ENCODE measurements at places on chromosomes 7 and 10.
A peak's percentile ranks its signal among the peaks of the same experiment; 100 is the strongest.

GRCh38 chr7:102193806-102194205, 92.9 kb upstream of the SH2B2 start:
- no peak for DNase-seq

- DNase-seq = no peak
Measured at GRCh38 chr7:13848681-13849131, 140.8 kb downstream of the ETV1 start.

DNA sequence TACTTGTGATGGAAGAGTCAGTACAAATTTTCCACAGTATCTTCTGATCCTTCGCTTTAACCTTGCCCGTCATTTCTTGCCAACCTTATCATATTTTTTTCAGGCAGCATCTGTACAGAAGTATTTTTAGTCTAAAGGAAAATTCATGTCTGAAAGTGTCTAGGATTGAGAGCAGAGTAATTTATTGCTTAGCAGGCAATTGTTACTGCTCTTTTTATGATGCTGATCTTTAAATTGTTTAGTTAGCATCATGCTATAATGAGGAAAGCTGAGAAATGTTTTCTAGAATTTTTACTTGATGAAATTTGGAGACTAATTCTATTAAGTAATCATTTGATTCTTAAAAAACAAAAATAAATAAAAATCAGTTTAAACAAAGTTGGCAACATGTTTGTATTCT, 20.6 kb downstream of the KAT6B start:
- DNase-seq = no peak

DNA sequence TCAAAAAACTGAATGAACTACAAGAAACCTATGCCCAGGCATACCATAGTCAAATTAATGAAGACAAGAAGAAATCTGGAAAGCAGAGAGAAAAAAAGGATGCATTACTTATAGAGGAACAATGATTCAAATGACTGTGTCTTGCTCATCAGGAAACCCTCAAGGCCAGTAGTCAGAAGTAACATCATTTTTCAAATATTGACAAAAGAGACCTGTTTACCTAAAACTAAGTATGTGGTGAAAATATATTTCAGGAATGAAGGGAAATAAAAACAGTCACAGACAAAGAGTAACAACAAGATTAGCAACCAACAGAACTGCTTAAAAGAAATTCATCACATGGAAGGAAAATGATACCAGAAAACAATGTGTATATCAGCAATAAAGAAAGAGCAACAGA, 128.4 kb downstream of the ALOX5 start:
- no peak for DNase-seq

DNA sequence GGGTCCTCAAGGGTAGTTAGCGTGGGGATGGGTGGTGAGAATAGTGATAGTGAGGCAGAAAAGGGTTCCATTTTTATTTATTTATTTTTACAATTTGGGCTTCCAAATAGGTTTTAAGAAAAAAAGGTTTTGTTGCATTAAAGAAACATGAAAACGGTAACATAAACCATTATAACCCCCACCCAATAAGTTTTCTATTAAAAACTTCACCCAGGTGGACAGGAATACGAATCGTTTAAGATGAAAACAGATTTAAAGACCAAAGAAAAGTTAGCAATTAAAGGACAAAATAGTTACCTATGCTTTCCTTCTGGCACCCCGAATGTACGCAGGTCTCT, 78.7 kb downstream of the ZFAND4 start:
- DNase-seq = no peak

GRCh38 chr10:61780732-61781131, 118.0 kb downstream of the CABCOCO1 start:
- no peak for DNase-seq

DNA sequence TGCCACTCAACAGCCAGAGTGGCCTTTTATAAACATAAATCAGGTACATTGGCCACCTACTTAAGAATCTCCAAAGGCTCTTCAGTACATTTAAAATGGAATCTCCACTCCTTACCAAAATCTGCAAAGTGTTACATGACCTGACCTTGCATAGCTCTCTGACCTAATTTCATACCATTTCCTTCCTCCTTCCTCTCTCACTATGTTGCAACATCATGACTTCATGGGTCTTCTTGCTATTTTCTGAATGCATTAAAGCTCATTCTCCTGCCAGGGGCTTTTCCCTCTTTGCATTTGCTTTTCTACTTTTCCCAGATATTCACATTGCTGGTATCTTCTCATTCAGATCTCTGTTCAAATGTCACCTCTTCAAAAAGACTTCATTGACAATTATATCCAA, 22.1 kb upstream of the PPP1R17 start:
- DNase-seq = no peak

DNA sequence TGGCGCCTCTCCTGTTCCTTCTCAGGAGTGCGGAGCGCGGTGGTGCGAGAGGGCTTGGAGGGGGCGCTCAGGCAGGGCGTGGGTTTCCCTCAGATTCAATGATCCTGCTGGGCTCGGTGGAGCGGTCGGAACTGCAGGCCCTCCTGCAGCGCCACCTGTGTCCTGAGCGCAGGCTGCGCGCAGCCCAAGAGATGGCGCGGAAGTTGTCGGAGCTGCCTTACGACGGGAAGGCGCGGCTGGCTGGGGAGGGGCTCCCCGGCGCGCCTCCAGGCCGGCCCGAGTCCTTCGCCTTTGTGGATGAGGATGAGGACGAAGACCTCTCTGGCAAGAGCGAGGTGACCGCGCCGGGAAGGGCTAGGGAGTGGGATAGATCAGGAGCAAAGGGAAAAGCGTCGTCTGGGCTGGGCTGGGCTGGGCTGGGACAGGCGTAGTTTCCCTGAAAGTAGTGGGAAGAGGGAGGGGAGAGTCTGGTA, 17.0 kb downstream of the FAM131B start:
- DNase-seq = peak; percentile 37

GRCh38 chr10:101038484-101038883, 7.5 kb downstream of the SFXN3 start:
- DNase-seq = no peak

DNA sequence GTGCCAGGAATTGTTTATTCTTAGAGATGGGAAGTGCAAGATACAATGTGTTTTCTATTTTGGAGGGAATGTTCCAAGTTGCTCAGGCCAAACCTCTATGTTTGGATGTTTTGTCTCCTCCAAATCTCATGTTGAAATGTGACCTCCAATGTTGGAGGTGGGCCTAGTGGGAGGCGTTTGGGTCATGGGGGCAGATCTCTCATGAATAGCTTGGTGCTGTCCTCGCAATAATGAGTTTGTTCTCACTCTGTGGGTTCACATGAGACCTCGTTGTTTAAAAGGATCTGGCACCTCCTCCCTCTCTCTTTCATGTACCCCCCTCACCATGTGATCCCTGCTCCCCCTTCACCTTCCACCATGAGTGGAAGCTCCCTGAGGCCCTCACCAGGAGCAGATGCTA, 8.3 kb upstream of the GDF10 start:
- DNase-seq = no peak

DNA sequence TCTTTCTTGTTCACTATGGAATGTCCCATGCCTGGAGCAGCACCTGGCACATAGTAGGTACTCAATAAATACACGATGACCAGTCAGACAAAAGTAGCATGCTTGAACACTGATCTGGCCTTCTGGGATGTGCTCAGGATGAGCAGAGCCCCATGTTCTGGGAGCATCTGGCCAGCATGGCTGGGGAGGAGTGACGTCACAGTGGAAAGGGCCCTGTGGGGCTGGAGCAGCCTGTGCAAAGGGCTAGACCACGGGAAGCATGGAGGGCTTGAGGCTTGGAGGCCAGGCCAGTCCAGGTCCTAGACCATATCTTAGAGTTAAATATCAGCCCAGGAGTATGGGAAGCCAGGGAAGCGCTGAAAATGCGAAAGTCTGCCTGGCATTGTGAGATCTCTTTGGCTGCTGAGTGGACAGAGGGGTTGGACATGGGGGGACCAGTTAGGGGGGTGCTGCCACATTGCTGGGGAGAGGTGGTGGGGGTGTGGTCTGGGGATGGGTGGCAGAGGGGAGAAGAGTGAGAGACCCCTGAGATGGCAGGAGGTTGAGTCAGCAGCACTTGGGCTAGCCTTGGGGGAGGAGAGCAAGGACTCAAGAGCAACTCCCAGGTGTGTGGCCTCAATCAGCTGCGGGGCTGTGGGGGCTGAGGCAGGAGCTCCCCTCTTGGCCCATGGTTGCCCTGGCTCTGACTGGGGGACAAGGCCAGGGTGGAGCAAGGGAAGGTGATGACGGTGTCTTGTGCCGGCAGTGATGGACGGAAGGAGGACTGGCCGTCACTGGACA, 34.9 kb downstream of the ZCCHC24 start:
- no peak for DNase-seq

DNA sequence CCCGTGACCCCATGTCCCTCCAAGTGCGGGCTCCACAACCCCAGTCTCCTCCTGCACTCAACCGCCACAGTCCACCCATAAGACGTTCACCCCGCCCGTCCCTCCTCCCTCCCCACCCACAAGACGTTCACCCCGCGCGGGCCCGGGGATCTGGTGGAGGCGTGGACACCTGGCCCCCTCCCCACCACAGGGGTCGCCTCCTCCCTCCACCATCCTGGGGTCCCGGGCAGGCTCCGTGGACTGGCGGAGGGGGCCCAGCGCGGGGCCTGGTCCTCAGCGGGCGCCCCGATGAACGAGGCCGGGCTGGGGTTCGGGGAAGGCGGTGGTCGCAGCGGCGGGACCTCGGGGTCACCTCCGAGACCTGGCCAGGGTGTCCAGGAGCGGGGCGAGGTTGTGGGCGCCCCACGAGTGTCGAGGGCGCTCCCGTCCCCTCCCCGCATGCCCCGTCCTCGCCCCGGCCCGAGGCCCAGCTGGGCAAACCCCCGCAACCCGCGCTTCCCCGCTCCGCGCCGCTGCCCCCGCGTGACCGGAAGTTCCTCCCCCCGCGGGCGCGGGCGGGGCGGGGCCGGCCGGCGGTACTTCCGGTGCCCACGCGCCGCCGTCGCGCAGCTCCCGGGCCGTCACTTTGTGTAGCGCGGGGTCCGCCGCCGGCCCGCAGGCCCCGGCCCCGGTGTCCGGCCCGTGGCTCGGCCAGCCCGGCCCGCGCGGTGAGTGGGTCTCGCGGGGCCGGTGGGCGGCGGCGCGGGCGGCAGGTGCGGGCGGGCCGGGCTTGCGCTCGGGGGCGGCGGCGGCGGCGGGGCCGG, at the start of gene ZNF316:
Gene ZNF316 (plus strand): TSS at position 578 of the 803 bp plus-strand sequence. CDS start 5,092 bp downstream, outside the sequence.
- DNase-seq = no peak

DNA sequence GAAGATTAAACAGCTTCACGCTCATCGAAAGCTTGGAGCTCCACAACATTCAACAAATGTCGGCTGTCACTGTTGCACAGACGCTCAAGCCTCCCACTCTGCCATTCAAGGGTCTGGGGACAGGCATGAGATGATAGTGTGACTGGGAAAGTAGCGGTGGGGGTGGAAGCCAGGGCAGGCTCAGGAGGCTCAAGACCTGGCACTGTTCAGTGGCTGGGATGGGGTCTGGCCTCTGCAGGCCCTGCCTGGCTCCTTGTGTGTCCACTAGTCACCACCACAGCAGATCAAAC, 13.5 kb upstream of the GTPBP4 start:
- no peak for DNase-seq

DNA sequence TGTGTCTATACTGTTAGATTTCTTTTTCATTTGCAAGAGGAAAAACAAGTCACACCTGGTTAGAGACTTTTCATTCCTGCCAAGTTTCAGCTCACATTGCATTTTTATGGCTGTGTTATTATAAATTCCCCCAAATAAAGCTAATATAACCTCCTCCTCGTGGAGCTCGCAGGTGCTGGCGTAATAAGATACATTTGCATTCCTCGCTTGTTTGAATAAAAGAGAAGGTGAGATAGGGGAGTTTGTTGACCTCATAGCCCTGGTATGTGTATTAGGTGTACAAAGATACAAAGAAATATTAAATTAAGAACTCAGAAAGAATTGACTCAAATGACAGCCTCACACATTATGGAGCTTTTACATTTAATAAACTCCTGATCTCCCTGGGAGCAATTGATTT, 257.7 kb upstream of the SP8 start:
- no peak for DNase-seq

GRCh38 chr10:48744587-48744986, 59.9 kb downstream of the WDFY4 start:
- DNase-seq = no peak

DNA sequence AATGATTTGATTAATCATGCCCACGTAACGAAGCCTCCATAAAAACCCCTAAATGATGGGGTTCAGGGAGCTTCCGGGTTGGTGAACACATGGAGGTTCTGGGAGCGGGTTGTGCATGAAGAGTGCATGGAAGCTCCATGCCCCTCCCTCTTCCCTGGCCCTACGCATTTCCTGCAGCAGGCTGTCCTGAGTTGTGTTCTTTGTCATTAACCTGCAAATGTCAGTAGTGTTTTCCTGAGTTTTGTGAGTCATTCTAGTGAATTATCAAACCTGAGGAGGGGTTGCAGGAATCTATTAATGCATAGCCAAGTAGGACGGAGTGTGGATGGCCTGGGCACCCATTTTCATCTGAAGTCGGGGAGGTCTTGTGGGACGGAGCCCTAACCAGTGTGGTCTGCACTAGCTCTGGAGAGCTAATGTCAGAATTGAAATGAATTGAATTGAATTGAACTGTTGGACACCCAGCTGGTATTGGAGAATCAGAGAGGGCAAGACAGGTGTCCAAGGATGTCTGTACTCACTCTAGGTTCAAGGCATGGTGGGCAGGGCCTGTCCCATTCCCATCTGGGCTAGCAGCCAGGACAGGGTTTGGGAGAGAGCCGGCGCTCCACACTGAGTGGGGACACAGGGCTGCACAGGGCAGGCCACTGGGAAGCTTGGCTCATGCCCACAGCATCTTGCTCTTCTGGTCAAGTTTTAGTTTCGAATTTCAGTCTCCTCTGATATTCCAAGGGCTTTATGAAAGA, 22.3 kb upstream of the ARHGAP22 start:
- no peak for DNase-seq

DNA sequence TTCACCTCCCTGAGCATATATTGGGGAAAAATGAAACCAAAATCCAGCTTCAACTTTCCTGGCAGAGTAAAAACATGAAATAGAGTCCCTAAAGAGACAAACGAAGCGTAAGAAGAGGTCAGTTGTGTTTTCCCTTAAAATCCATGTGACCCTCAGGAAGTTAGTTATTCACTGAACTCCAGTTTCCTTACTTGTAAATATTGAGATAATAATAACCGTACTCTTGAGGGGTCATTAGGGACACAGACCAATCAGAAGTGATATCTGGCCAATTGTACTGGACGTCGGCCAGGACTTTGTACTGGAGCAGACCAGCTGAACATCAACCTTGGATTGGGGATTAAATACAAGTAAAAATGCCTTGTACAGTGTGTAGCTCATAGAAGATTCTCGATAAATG, 167.0 kb downstream of the GATA3 start:
- no peak for DNase-seq

GRCh38 chr10:11631890-11632587, 20.6 kb upstream of the USP6NL start:
- no peak for DNase-seq

DNA sequence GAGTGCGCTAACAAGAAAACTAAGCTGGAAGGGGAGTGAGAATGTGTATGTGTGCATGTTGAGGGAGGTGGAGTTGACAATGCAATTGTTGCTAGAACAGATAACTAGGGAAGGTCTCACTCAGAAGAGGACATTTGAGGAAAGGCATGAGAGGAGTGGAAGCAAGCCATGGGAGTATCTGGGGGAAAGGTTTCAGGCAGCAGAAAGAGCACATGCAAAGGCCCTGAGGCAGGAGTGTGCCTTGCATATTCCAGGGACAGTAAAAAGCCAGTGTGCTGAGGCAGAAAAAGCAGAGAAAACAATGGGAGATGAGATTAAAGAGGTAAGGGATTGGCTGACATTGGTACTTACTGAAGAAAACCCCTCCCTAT, 149.6 kb upstream of the ADO start:
- no peak for DNase-seq
